Left lung (tissue), 14 donors: ENCODE measurements at places on chromosomes 7 and 10.

DNA sequence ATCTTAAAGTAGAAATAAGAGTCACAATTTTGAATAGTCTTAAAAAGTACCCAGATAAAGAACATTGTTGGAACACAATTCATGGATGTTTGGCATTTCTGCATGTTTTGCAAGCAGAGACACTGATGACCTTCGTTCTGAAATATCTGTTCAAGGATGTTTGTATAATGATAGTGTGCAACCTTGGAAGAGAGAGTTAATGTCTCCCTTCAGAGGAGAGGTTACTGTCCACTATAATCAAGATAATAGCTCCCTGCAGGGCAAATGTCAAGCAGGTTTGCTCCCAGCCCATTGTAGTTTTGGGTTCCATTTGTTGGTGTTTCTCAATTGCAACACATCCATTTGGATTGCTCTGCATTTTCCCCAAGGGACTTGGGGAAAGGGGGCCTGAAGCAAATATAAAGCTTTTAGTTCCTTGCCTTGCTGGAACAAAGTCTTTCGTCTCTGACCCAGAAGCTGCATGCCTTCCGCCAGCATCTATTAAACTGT lies 45.2 kb downstream of the COL1A2 start:
- no peak for DNase-seq

DNA sequence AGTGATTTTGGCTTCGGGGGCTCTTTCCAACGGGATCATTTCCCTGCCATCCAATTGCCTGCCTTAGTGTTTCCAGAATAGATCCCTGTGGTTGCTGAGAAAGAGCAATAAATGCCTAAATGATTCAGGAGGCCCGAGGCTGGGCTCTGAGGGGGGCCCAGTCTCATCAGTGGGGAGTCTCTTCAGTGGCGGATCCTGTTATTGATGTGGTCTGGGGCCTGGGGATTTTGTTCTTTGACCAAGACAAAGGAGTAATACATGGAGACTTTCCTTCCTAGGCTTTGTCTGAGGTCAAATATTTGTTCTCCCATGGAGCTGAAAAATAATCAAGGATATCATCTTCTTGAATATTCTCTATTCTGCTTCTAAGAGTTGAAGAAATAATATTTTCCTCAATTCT lies 40.8 kb downstream of the TAS2R41 start:
- DNase-seq, result no peak

DNA sequence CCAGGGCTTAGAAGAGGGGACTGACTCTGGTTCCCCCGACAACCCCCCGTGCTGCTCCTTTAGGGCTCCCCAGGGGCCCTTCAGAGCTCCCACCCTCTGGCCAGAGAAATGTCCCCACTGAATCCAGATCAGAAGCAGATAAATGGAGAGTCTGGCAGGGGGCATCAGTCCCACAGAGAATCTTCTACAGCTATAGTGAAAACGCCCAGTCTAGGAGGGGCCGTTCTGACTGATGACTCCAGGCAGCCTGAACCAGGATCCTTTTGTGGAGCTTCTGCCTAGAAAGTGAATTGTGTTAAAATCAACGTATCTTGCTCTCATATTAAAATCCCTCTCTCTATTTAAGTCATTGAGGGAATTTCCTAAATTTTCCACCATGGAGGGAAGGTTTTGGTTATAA lies 471.4 kb downstream of the LRMDA start:
- no peak for DNase-seq

DNA sequence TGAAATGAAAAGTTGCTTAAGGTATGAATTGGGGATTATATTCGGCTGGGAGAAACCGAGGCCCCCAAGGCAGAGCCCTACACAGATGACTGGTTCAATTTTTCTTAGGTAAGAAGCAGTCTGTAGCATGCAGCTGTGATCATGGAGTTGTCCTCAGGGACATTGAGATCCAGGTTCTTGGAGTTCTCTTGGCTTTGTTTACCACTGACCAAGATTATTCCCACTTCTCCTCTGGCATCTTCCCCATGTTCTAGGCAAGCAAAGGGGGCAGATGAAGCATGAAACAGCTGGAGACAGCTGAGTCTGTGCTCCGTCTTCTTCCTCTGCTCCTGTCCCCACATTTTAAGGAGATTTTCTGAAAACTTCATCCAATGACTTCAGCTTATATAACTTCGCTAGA lies 129.5 kb upstream of the BMPER start:
- no peak for DNase-seq

GRCh38 chr10:80581469-80581835 lies 43.8 kb downstream of the SH2D4B start:
- DNase-seq, result no peak

- no peak for DNase-seq
Measured at GRCh38 chr10:78929541-78929940, 139.2 kb upstream of the ZMIZ1 start.

- peak; percentile 17 for DNase-seq
Measured at GRCh38 chr7:128697302-128697905, 25.3 kb downstream of the GARIN1A start.

DNA sequence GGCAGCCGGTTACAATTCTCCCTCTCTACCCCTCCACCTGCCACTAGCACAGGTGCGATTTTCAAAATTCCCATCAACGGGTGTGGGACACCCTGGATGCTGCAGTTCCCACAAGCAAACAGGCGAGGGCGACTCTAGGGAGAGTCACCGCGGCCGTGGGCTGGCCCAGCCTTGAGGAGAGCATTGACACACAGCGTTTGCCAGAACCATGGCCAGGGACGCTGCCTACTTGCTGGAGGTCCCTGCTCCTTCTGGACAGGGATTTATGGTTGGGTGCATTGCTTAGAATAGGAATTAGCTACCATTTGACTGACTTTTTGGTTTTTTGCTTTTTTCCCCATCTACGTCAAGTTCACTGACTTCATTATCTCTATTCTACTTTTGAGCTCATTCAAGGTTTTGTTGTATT lies 19.0 kb upstream of the CLDN4 start:
- no peak for DNase-seq

- no peak for DNase-seq
Measured at GRCh38 chr7:96055717-96056116, 266.2 kb downstream of the SLC25A13 start.

GRCh38 chr7:151925446-151926335 lies 30.6 kb upstream of the GALNTL5 start:
- peak; percentile 85 for DNase-seq

DNA sequence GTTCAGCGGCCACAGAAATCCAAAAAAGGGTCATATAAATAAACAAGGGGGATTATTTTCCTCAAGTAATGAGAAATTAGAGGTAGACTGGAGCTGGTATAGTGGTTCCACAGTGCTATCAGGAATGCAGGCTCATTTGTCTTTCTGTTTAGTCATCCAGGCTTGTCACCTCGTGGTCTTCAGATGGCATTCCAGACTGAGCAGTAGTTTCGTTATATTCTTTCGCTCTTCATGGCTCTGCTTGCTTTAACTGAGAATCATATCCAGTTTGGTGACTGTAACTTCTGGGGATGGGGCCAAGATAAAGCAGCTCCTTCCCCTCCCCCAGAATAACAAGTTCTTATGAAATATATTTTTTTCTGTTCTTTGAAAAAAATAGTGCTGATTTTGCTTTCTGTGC lies 9.5 kb downstream of the ANKIB1 start:
- DNase-seq, result no peak

- no peak for DNase-seq
Measured at GRCh38 chr10:26729395-26729794, 31.9 kb downstream of the PDSS1 start.

GRCh38 chr10:13681095-13681494 lies 94.3 kb downstream of the PRPF18 start:
- DNase-seq, result no peak

DNA sequence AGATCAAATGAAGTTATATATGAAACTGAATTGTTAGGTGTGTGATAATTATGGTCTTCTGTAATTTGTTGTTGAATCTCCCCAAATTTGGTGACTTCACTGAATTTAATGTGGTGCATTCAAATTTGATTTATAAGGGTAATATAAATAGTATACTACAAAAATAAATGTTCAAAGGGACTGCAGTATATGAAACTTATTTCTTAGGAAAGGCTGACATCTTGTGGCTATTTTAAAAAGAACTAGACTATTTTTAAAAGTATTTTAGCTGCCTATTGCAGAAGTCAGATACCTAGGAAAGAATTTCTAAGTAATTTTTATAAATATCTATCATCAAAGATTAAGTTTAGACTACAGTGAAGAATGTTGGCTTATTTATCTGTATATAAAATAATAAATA lies 36.6 kb downstream of the ATRNL1 start:
- peak; percentile 35 for DNase-seq

DNA sequence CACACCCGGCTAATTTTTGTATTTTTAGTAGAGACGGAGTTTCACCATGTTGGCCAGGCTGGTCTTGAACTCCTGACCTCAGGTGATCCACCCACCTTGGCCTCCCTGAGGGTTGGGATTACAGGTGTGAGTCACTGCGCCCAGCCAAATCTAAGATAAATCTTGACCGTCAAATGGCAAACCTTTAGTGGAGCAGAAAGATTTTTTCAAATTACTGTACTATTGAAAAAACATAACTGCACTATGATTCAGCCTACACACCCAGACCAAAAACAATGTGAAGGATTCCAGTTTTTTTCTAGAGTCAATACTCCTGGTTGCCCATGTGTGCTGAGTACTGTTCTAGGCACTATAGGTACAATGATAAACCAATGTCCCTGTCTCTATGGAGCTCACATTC lies 33.9 kb upstream of the SVIL start:
- DNase-seq, result no peak

- no peak for DNase-seq
Measured at GRCh38 chr7:129373651-129374428, 60.4 kb upstream of the STRIP2 start.

DNA sequence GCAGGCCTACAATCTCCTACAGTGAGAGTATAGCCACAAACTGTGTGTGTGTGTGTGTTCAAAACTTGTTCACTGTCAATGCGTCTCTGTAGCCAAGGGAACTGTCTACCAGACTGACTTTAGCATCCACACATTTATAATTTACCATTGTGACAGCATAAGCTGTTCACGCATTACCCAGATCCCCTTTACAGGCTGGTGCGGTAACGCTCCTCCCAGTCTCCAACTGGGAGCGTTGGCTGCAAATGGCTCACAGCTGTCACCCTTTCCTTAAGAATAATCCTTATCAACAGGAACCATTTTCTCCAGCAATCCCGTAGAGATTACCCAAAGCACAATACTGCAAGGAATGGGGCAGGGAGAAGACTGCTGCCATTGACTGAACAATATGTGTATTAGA lies 199.5 kb downstream of the GPAM start:
- no peak for DNase-seq

- DNase-seq, result no peak
Measured at GRCh38 chr7:2072042-2072441, 160.7 kb downstream of the MAD1L1 start.

- DNase-seq, result no peak
Measured at GRCh38 chr10:111087968-111088505, 11.2 kb downstream of the ADRA2A start.

- peak; percentile 59 for DNase-seq
Measured at GRCh38 chr7:6271060-6271658, 1.3 kb downstream of the CYTH3 start.

DNA sequence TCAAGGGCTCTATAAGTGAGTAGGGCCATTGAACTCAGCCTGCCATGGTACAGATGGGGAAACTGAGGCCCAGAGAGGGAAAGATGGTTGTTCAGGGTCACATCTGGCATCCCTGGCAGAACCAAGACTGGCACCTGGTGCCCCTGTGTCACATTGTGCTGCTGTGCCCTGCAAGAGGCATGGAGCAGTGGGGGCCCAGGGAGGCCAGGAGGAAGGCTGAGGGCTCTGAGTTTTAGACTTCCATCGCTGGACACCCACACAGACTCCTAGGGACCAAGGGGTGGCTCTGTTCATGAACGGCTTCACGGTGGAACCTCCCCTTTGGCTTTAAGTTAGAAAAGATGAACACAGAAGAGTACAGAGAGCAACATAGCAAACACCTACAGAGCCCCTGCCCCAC lies 66.7 kb upstream of the AQP1 start:
- no peak for DNase-seq

DNA sequence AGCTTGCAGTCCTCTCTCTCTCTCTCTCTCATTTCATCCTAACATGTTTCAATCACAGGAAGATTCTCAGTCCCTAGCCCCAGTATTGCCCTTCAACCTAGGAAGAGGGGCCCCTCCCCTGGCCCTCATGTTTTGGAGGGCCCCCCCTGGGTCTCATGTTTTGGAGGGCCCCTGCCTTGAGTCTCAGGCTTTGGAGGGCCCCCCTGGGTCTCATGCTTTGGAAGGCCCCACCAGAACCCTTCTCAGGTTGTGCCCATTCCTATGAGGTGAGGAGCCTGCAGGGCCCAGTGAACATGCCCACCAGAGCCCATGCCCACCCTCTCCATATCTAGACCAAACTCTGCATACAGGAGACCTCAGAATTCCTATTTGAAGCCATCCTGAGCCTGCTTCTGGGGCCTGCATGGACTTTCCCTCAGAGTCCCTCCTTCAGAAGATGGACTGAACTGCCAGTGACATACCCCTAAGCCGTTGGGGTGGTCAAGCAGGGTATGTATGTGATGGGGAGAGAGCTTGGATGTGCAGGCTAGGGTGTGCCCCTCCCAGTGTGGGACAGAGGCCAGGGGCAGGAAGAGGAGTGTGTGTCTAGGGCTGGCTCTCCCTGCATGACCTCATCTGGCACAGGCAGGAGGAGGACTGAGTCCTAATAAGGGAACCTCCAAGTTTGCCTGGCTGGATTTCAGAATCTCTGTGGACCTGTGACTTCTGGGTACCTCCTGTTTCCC lies 8.1 kb upstream of the VDAC2 start:
- DNase-seq, result no peak

DNA sequence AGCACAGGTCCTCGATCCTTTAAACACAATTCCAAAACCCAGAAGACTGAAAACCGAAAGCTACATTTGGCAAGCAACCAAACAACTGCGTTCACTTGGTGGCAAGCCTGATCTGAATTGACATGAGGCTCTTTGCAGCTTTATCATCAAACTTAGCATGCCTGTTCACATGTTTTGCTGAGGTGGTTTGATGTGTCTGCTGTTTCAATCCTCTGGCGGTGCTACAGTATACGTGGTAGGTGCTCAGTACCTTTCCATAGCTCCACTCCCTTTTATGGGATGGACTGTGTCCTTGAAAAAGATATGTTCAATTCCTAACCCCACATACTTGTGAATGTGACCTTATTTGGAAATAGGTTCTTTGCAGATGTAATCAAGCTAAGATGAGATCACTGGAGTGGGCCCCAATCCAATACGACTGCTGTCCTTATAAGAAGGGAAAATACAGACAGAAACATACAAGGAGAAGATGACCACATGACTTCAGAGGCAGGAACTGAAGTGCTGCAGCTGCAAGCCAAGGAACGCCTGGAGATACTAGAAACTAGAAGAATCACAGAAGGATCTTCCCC lies 33.4 kb downstream of the CCDC6 start:
- DNase-seq, result no peak

GRCh38 chr10:10665750-10666149 lies 351.9 kb upstream of the CELF2 start:
- DNase-seq, result no peak

GRCh38 chr7:117485118-117485620 lies 5.3 kb downstream of the CFTR start:
- DNase-seq, result no peak

DNA sequence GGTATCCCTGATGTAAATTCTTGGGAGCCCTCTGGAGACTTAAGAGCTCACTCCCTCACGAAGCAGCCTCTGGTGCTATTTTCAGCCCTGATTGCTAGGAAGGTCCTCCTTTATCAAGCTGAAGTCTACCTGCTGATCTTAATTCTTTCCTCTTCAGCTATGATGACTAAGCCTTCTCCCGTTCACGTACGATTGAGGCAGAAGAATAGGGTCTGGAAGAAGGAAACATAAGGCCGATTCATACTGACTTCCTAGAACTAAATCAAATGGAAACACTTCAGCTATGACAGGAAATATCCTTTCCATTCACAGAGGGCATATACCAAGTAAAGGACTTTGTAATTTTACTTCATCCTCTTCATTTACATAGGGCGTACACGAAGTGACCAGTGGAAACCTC lies 107.0 kb downstream of the CPXM2 start:
- no peak for DNase-seq
